Effector memory CD8-positive, alpha-beta T cell (primary cell): ENCODE measurements at places on chromosomes 12 and 14.

- DNase-seq: no peak
Measured at GRCh38 chr12:65248656-65249633, 29.5 kb upstream of the MSRB3 start.

DNA sequence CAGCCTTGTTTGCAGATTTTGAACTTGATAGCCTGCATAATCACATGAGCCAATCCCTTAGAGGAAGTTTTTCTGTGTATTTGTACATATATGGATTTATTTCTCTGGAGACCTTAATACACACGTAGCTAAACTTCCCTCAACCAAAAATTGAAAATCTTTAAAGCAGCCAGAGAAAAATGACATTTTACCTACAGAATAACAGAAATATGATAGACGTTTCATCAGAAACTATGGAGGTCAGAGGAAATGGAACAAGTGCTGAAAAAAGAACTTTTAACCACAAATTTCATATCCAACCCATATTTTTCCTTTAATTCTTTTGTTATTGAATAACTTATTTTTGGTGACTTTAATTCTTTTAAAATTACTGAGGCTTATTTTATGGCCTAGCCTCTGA lies 177.7 kb downstream of the CCDC91 start:
- no peak for DNase-seq

DNA sequence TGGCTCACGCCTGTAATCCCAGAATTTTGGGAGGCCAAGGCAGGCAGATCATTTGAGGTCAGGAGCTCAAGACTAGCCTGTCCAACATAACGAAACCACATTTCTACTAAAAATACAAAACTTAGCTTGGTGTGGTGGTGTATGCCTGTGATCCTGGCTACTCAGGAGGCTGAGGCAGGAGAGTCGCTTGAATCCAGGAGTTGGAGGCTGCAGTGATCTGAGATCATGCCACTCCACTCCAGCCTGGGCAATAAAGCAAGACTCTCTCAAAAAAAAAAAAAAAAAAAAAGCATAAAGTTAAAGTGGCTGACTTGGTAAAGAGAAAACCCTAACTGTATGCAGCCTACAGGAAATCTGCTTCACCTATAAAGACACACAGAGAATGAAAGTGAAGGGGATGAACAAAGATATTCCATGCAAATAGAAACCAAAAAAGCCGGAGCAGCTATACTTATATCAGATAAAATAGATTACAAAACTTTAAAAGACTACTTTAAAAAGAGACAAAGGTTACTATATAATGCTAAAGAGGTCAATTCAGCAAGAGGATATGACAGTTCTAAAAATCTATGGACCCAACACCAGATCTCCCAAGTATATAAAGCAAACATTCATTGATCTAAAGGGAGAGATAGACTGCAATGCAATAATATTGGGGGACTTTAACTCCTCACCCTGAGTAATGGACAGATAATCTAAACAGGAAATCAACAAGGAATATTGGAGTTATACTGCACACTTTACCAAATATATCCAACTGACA lies 4.1 kb downstream of the CLEC2B start:
- no peak for DNase-seq

DNA sequence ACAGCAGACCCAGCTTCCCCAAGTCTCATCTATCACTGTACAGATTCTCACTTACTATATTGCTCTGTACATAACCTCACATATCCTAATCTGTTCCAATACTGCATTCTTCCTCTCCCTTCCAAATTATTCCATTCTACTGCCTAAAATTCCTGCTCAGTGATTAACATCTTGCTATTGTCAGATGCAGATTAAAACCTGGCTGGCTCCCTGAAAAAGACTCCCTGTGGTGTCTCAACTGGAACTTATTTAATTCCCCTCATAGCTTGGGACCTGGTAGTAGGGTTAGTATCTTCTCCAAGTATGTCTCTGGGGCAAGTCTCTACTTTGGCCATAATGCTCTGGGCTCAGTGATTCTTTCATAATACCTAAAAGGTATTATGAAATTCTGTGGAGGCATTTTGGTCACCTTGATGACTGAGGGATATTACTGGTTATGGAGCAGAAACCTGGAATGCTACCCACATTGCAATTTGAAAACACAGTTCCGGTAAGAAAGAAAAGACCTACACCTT lies 55.8 kb downstream of the PAWR start:
- DNase-seq: no peak

DNA sequence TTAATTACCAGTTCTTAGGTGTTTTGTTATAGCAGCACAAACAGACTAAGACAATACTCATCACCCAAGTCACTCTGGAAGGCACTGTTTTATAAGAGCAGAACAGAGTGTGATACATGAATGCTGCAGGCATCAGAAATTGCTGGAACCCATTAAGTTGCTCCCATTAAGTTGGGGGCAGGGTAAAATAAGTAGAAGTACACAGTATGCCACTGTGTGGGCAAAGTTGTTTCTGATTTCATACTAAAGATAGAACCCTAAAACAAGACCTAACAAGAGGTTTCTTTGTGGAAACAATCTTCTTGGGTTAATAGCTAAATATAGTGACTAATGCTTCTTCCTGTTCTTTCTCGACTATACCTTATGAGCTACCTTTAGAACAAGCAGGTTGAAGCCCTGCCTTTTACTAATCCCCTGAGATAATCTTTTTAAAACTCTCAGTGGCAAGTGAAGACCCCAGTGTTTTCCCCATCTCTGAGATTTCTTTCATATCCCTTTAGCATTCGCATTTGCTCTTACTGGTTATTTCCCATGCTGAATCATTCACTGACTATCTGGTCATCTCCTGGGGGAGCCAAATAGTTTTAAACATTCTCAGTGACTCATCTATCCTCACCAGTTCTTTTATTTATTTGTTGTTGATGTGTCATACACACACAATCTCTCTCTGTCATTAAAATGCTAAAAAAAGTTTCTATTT lies 52.3 kb downstream of the SOCS2 start:
- DNase-seq: no peak

DNA sequence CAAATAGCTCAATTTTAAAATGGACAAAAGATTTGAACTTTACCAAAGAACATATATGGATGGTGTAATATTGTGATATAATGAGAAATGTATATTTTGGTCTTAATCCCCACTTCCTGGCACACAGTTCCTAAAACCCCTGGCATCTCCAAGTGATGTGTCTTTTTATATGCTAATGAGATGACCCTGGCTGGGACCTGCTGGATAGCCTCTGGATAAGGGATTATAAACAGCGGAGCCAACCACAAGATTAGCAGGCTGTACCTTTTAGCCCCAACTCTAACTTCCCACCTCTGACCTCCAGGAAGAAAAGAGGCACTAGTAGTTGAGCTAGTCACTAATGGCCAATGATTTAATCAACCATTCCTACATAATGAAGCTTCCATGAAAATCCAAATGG lies 130.0 kb downstream of the DPF3 start:
- DNase-seq: no peak

DNA sequence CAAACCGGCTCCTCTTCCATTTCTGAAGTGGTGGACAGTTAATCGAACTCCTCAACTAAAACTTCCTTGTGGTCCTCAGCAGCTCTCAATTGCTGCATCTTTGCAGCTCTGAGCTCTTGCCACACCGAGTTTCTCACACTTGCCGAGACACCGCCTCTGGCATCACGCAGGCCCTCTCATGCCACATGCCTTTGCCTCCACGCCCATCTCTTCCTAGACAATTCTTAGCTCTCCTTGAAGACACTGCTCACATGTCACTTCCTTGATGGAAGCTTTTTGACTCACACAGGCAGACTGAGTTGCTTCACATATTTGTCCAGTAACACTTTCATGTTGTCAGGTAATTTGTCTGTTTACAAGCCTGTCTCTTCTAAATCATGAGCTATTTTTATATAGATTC lies 29.2 kb downstream of the KCNA1 start:
- DNase-seq: no peak

DNA sequence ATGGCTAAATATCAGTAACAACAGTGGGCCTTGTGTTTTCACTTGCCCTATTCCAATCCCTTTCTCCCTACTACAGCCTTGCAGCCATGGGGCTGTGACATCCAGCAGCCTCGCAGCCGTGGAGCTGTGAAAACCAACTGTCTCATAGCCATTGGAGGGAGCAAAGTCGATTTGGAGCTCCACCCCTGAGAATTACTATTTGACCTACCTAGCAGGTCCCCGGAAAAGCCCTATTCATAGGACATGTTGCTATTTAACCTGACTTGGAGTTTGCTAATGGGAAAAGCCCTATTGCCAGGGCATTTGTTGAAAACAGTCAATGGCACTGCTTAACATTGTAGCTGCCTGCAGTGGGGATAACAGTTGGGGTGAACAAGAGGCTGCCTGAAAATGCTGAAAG lies 33.3 kb downstream of the ERG28 start:
- DNase-seq: no peak

- no peak for DNase-seq
Measured at GRCh38 chr14:34538871-34539406, 562 bp downstream of the EAPP start.

DNA sequence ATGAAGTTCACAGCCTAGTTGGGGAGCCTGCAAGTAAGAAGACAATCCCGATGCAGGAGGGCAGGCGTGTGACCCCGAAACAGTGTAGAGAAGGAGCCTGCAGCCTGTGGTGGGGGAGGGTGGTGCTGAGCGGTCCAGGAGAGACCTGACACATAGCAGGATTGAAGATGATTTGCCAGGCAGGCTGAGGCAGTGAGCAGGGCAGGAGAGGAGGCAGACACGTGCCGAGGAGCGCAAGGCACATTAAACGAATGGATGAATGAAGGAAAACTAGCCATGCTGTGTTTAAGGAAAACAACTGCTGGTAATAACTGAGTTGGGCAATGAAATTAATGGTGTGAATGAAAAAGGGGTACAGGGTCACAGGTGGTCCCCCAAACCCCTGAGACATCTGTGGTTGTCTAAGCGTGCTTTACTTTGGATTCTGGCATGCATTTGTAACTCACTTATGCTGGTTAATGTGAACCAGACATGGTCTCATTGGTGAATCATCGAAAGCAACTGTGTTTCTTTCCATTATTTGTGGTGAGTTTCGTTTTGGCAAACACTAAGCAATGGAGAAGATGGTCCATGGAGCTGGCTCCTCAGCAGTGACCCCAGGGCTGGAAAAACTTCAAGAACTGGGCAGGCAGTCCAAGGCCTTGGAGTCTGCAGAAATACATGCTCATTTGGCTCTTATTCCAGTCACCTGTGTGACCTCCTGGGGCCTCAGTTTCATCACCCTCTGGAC lies 96.9 kb upstream of the EVL start:
- no peak for DNase-seq

DNA sequence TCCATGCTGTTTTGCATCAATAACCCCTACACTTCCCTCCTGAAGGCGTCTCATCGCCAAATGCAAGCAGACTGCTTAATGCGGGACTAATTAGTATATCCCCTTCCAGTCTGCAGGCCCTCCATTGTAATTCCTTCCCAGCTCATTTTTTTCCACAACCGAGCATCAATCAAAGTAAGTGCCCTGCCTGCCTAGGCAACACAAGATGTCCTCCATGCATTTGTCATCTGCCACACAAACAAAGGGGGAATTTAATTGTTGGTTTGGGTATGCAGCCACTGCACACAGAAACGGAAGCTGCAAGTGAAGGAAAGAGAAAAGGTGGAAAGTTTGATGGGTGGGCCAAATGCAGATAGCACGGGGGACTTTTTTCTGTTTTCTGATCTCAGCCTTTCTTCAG lies 168.0 kb downstream of the EGLN3 start:
- DNase-seq: no peak

DNA sequence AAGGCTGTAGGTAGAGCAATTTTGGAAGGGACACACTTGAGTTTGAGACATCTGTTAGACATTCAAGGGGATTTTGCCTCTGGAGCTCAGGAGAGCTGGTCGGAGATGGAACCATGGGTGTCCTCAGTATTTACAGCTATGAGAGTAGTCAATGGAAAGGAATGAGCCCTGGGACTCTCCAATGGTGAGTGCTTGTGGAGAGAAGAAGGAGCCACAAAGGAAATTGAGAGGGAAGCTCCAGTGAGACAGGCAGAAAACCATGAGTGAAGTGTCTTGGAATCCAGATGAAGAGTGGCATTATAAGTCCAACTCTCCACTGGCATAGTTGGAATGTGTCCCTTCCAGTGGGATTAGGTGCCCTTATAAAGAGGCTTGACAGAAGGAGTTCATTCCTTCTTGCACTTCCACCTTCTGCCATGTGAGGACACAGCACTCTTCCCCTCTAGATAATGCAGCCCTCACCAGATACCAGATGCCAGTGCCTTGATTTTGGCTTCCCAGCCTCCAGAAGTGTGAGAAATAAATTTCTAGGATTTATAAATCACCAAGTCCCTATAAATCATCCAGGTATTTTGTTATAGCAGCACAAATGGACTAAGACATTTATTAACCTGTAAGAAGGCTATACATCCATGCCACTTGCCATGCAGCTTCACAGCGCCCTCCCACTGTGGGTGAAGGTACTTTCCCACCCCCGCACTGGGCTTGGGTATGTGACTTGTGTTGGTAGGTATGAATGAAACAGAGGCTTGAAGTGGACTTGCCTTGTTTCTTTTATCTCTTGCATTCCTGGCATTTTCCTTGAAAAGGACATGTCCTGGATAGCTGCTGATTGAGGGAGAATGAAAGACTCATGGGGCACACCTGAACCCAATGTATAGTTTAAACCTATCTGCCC lies 27.3 kb downstream of the LLPH start:
- no peak for DNase-seq

GRCh38 chr12:126051611-126052107 lies 986.4 kb downstream of the AACS start:
- DNase-seq: no peak

- DNase-seq: no peak
Measured at GRCh38 chr14:47389535-47389934, 285.9 kb downstream of the MDGA2 start.

GRCh38 chr14:51735851-51736250 lies 84.1 kb downstream of the FRMD6 start:
- no peak for DNase-seq

DNA sequence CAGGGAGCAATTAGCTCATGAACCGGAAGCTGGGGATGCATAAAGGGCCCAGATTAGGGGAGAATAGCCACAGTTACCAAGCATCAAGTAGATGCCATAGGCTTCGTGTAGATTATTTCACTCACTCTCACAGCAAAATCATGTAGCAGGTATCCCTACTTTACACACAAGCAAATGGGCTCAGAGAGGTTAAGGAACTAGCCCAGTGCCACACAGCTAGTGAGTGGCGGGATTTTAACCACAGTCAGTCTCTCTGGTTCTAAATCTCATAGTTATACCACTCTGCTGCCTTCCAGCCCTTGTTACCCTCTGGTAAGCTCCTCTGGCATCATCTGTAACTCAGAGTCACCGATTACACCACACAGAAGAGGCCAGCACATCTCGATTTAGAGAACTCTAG lies 49.0 kb downstream of the IQSEC3 start:
- DNase-seq: no peak
